ENCODE measurements at places on chromosomes 12 and 14.

DNA sequence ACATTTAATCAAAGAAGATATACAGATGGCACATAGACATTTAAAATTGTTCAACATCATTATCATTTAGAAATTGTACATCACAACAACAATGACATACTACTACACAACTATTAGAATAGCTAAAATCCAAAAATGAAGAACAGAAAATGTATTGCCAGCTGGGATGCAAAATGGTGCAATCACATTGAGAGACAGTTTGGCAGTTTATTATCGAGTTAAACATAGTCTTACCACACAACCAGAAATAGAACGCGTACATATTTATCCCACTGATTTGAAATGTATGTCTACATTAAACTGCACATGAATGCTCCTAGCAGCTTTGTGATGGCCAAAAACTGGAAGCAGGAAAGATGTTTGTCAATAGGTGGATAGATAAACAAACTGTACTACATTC lies 791.5 kb upstream of the MGAT4C start:
- DNase-seq, result no peak

DNA sequence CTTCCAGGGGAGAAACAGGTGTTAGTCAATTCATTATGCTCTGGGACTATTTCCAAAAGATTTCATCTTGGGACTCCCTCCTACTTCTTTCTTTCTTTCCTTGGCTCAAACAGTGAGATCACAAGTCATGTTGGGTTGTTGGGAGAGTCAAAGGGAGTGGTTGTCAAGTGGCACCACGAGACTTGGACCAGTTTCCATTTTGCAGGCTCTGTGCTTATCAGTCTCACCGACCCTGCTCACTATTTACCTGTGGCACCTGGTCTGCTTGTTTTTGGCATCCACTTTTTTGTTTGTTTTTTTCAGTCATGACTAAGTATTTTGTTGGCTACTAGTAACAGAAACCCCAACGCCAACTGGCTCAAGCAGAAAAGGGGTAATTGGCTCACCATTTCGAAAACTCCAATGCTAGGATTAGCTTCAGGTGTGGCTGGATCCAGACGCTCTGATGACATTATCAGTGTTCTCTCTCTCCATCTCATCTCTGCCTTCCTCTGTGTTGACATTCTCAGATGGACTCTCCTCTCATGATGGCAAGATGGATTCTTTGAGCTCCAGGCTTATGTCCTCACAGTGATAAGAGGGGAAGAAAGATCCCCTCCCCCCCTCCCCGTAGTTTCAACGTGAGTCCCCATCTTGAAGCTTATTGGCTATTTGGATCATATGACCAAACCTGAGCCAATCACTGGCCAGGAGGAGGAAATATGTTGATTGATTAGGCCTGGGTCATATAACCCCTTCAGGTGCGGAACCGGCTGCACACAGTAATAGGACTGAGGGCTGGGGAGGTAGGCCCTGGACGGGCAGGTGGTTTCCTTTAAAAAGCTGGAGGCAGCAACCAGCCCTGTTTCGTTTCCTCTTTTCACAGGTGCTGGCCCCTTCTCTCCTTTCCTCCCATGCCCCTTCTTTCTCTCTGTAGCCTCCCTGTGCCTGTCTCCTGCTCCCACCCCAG lies 84.2 kb downstream of the AACS start:
- DNase-seq, result no peak

GRCh38 chr12:68537571-68537970 lies 73.1 kb upstream of the RAP1B start:
- no peak for DNase-seq

DNA sequence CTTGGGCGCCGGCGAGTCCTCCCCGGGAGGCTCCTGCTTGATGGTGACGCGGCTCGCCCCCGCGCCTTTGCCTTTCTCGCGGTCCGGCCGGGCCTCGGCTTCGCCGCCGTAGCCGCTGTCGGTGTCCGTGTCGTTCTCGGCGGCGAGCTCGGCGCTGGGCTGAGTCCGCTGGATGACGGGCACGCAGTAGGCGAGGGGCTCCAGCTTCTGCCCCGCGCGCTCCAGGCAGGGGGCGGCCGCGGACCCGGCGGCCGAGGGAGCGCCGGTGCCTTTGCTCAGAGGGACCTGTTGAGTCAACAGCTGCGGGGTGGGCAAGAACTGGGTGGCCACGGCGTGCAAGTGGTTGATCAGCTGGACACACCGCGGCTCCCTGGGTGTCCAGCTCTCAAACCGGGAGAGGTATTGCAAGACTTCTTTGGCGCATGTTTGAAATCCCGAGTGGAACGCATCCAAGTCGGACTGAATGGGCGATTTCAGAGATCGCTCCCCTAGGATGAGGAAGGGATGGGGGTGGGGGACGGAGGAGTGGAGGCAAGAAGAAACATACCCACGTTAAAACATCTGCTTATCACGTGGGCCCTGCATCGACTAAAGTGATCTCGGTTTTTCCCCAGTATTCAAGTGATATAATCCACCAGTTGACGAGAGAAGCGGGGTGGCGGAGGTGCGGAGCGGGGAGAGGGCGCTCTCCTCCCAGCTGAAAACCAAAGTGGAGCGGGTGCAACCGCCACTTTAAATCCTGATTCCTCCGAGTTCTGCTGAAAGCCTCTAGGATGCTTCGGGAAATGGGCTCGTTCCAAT lies 2.0 kb downstream of the BHLHE41 start:
- peak; percentile 72 for DNase-seq

DNA sequence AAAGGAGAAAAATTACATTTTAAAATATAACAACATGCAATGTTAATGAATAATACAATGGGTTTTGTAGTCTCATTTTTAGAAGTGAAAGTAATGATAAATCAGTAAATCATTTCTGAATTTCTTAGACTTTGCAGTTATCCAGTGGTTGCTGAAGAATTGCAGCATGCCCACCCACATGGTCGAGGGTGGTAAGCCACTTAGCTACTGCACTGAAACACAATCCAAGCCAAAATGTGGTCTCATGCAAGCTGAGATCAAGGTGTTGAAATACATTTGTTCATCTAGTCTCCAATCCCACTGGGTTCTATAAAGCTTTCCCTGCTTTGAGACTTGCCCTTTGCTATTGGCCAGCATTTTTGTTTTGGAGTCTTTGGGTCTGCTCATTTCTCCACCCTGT lies 247.9 kb downstream of the NELL2 start:
- DNase-seq, result no peak

DNA sequence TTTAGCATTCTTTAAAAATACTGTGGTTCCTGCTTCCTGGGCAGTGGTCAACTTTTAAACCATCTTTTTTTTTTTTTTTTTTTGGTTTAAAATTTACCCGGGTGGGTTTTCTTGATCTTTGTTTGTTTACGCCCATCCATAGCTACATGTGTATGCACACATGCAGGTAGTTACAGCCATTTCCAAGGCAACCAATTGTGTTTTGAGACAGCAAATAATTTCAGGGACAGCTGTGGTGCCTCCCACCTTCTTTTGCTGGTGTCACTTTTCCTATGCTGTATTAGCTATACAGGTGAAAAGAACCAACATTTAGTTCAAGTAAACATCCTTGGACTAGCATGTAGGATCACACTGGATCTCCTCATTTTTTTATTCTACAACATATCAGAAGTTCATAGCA lies 52.0 kb upstream of the PSMA6 start:
- no peak for DNase-seq

DNA sequence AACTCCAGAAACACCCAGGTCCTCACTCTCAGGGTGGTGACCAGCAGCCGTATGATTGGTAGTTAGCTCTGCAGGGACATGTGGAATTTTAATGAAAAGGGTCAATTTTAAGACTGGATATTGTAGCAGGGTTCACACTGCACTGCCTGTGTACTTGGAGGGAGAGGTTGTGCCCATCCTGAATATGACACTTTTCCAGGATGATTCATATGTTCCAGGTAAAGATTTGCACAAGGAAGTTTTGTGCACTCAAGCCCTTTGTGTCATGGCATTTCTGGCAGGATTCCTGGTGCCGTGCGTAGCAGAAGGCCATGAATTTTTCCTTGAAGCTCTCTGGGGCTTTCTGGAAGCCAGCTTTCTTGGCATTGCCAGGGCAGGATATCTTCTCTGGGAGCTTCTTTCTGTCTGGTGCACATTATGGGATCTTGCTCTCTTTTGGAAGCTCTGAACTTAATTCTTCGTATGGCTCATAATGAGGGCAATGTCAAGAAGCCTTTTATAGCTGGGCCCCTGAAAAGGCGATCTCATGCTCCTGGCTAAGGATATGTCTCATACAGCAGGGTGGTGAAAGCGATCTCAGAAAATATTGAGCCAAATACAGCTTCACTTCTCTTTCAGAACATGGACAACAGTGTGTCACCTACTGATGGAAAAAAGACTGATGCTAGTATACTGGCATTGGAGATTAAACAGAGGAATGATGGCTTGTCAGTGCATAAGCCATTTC lies 1133.9 kb downstream of the AACS start:
- DNase-seq, result no peak

- DNase-seq, result peak; percentile 71
Measured at GRCh38 chr14:70416725-70417349, at the start of gene SYNJ2BP. SYNJ2BP (minus strand) TSS chr14:70417090; CDS start chr14:70416963, 127 bp downstream.

GRCh38 chr14:90398315-90398839 lies 1.5 kb downstream of the CALM1 start:
- no peak for DNase-seq

- DNase-seq, result no peak
Measured at GRCh38 chr12:82690006-82690405, 3.3 kb downstream of the TMTC2 start.

- no peak for DNase-seq
Measured at GRCh38 chr14:97592341-97592980, 795.3 kb downstream of the VRK1 start.

- DNase-seq, result no peak
Measured at GRCh38 chr12:120497524-120498150, 1.7 kb downstream of the DYNLL1 start.

- DNase-seq, result no peak
Measured at GRCh38 chr14:25222256-25222655, 172.3 kb upstream of the STXBP6 start.

DNA sequence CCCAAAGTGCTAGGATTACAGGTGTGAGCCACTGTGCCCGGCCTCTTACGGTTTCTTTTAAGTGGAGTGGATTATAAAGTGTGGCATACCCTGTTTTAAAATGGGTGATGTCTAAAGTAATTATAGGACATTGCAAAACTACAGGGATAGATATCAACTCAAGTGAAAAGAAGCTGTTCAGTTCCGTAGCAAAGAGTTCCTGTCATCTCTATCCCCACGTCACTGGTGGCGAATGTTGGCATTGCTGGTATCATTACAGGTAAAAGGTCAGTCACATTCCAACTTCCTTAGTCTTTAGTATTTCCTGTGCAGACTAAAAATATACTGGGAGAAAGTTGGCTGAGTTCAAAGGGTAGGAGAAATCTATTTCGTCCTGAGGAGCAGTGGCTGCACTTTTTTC lies 95.6 kb upstream of the SLC38A2 start:
- DNase-seq, result no peak

GRCh38 chr14:23933108-23933741 lies 20.3 kb upstream of the DHRS4 start:
- DNase-seq, result no peak

DNA sequence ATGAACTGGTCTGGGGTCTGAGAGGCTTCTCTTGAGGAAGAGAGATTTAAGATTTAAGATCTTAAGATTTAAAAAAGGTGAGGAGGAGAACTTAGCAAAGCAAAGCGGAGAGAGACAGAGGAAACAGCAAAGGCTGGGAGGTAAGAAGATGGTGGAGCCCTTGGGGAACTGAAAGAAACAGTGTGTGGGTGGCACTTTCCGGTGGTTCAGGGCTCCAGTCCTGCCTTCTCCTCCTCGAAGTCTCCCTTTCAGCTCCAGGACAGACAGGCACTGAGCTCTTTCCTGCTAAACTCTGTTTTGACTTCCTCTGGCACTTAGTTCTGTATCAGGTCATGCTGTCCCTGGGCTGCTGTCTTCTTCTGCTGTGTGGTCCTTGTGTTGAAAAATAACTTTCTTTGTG lies 298.7 kb upstream of the SRRM4 start:
- no peak for DNase-seq
